Hypothalamus (tissue), 51 donors: ENCODE measurements at places on chromosomes 2 and 18.

GRCh38 chr2:44016282-44016681, 20.5 kb upstream of the LRPPRC start:
- no peak for DNase-seq

DNA sequence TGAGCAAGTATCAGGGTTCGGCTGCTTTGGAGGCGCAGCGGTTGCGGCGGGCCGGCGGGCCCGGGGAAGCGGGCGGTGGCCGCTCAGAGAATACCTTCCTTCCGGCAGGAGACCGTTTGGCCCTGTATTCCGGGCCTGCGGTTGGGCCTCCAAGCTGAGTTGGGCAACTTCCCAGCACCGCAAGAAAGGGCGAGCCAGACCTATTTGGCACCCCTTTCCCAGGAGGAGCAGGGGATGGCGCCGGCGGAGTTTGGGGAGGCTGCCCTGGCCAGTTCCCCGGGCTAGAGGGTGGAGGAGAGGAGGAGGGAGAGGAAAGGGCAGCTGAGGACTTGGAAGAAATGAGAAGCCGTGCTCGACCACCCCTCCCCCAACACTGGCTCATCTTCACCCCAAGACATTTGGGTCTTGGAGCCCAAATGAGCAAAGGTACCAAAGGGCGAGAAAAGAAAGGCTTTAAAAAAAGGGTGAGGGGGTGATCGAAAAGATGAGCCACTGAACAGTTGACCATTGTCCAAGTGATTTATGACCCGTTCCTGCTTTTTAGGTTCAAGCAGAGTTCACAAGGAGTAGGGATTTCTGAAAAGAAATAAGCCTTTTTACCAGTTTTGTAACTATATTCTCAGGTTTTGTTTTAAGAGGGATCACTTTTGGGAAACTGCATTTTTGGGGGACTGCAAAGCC, 8.4 kb downstream of the HOXD3 start:
- no peak for DNase-seq

DNA sequence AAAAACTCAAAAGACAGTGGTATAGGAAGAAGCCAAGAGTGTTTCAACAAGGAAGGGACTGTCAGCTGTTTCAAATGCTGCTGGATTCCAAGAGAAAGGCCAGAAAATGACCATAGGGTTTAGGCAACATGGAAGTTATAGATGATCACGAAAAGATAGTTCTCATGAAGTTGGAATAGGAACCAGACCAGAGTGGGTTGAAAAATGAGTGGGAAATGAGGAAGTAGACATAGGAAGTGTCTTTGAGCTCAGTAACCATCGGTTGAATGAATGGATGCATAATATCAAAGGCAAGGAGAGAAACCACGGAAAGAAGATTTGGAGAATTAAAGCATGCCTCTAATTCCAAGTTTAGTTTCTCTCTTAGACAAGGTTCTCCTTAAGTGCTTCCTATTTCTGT, 1.3 kb downstream of the NCAPH start:
- DNase-seq, result no peak

DNA sequence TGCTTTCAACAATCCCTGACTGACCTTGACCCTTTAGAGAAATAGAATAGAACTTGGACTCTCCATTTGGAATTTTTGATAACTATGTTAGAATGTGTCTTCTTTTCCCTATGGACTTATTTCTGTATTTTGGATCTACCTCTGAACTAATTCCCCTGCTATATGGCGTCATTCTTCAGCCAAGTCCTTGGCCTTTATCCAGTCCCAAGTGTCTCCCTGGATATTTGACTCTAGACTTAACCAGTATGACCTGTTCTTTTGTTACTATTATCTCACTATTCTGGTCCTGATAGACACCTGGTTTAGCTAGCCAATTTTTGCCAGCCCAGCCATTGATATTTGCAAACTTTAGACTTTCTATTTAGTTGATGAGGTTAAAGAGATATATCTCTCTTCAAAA, 186.8 kb downstream of the KCNS3 start:
- DNase-seq, result no peak

DNA sequence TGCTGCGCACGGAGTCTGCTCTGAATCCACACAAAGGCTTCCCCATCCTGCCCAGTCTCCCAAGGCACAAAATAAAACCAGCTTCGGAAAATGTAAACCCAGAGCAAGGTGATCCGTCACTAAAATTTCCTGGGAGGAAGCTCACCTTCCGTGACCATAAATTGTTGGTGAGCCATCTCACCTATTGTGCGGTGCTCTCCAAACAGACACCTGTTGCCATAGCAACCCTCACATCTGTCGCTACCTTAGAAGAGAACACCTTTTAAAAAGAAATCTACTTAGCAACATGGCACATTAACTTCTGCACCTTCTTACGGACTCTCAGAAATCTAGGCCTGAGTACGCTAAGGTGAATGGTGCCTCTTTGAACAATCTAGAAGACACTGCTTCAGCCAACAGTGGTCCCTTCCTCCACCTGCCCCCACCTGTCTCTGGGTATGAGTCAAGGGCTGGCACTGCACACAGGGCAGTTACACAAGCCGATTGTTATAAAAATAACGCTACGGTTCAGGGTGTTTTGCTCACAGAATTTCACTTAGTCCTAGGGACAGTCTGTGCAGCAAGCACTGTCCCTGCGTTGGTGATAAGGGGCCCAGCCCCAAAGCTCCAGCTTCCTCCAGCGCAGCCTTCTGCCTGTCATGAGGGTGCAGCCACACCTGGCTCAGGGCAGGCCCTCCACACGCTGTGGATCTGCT, 114.9 kb upstream of the ID2 start:
- DNase-seq, result no peak

DNA sequence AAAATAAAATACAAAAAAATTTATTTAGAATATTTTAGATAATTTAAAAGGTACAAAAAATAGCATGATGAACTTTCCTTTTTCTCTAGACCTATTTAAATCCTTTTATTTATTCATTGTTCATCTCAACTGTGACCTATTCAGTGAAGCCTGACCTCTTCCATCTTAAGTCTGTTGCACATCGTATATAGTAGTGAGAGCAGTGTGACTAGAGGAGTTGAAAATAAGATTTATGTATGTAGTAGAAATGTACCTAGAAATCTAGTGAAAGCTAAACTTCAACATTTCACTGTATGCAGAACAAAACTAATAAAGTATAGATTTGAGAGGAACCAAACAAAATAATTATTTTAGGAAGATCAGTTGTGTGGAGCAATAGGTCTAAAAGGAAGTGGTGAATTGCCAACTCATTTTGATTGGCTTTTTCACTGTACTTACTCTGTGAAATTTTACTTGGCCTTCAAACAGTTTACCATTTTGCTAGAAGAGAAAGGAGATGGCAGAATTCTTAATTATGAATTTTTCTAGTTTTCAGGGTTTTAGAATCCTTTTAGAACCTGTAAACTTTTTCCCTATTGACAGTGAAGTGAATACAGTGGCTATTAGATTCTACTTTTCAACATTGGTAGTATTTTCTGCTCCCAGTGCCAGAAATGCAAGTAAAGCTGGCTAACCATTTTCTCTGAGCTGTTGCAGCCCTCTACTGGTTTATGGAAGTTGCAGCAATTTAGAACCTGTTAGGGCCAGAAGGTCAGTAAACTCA, 11.0 kb downstream of the ANKRD12 start:
- peak; percentile 8 for DNase-seq

- no peak for DNase-seq
Observed at GRCh38 chr18:48328473-48329210, 80.5 kb downstream of the ZBTB7C start.

- DNase-seq, result no peak
Observed at GRCh38 chr2:240199133-240199870, 58.8 kb upstream of the OTOS start.

DNA sequence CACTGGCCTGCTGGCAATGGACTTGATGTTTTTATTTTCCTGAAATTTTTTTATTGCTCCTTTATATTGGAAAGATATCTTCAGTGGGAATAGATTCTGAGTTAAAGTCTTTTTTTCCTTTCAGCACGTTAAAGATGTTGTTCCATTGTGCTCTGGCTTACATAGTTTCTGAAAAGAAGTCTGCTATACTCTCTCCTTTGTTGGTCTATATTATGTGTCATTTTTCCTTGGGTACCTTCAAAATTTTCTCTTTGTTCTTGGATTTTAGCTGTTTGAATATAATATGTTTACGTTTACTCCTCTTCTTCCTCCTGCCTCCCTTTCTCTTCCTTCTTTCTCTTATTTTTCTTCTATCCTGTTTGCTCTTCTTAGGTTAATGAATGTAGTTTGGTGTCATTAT, 105.5 kb downstream of the CAPN13 start:
- DNase-seq, result no peak

DNA sequence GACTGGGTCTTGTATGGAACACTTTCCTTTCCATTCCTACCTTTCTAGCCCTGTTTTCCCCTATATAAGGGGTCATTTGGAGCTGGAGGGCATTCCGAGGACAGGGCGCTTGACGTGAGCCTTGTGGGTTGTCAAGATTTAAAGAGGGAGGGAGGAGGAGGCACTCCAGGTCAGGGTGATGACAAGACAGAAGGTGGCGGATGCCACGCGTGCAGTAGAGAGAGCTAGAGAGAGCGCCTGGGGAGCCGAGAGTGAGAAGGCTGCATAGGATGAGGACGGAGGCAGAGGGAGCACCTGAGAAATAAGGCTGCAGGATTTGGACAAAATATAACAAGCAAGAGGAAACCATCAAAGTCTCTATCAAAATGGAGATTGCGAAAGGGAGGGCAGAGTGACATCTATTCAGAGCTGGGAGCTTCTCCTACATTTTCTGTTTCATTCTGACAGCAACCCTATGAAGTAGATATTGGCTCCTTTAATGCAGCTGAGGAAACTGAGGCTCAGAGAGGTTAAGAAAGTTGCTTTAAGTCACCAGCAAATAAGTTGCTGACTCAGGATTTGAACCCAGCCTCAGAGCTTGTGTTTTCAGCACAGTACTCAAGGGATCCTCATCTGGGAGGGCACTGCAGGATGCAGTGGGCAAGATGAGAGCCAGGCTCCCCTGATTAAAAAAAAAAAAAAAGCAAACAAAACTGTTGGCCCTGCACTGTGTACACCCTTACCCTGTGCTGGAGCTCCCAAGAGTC, 124.2 kb downstream of the MRO start:
- no peak for DNase-seq

DNA sequence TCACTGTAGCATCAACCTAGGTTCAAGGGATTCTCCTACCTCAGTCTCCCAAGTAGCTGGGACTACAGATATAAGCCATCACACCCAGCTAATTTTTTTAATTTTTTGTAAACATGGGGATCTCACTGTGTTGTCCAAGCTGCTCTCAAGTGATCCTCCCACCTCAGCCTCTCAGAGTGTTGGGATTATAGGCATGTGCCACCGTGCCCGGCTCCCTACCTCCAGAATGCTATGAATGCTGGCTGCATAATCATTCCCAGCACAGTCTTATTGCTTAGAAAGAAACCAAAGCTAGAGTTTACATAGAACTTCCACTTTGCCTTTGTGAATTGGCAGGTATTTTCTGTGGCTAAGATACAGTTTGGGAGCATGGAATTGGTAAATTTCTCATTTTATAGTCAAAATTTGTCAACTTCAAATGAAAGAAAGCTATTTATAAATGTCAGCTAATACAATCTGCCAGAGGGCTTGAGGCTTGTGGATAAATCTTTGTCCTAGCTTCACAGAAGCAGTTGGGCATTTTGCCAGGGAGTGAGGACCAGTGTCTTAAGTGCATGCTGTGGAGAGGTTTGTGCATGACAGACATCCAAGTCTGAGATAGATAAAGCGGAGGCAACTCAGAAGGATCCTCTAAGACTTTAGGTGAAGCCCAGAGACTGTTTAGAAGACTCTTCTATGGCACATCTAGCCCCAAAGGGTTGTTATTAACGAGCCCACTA, 175.4 kb downstream of the ANTXR1 start:
- peak; percentile 24 for DNase-seq

DNA sequence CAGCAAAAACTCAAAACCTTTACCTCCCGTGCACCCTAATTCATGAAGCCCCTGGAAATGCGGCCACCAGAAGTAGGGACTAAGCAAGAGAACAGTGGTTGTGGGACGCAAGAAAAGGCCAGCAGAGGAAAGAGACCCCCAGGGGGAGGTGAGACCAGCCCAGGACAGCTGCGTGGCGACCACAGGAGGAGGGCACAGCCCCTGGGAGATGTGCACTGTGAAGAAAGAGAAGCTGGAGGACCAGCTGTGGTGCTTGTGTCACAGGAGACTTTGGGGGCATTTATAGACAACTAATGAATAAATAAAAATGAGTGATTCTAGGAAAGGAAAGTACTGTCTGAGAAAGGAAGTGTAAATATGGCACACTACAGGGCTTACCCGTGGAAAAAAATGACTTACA, 263.8 kb downstream of the EIPR1 start:
- no peak for DNase-seq

- no peak for DNase-seq
Observed at GRCh38 chr2:6922201-6922656, 5.0 kb downstream of the RNF144A start.

DNA sequence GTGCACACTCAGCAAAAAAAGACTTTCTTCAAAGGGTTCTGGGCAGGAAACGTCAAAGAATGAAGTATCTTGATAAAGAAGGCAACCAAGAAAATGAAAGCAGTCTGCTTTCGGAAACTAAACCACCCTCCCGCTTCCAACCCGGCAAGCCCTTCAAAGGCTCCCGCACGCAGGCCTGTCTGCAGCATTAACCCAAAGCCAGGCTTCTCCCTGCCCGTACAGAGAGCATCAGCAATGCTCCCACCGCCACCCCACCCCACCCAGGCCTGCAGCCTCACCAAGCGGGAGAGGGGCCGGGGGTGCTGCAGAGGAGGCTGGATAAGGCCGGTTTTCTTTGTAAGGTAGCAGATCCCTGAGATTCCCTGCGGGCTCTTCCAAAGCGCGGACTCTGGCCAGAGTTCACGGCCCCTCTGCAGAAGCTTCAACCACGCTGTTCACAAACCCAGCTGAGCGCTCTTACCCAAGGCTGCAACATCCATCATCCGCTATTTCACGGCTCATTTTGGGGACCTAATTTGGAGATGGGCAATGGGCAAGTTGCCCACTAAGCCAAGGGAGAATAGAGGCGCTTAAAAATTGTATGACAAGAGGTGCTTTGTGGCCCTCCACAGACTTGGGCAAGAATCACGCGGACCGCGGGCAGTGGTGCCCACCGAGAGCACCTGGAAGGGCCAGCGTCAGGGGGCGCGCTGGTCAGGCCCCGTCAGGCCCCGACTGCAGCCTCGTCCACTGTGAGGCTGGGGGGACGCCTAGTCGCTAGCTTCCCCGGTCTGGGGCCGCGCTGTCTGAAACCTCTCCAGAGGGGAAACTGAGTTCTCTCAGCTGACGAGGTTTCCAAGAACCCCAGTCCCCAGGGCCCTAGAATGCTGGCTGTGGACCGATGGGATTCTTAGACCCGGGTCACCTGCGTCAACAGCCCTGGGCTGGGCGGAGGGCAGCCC, 225.4 kb upstream of the ID2 start:
- no peak for DNase-seq

- no peak for DNase-seq
Observed at GRCh38 chr2:69554981-69555380, 88.6 kb downstream of the AAK1 start.

DNA sequence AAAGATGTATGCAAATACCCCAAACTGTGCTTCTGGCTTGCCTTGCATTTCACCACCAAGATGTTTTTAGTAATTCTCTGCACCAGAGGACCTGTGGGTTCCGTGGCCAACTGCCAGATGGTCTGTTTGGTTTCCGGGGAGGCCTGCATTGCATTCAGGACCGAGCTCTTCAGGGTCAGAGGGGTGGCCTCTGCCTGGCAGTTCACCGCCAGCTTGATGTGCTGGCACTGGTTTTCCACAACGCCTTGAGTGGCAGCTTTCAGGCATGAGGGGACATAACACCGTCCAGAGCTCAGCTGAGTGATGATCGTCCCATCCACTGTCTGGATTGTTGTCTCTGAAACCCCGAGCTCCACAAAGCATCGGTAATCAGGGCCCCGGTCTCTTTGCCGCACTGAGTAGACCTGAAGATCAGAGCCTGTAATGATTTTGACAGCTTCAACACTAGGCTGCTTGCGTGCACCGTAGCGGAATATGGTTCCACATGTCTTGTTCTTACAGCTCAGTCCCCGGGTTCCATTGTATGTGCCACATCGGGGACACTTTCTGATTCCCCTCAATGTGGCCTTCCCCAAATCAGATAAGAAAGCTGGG, 9.4 kb downstream of the C2orf42 start:
- DNase-seq, result no peak
